NCI-H526 (cell line): ENCODE measurements at places on chromosomes 12 and 14.

GRCh38 chr14:63224196-63224595, 20.0 kb downstream of the RHOJ start:
- DNase-seq, result no peak

DNA sequence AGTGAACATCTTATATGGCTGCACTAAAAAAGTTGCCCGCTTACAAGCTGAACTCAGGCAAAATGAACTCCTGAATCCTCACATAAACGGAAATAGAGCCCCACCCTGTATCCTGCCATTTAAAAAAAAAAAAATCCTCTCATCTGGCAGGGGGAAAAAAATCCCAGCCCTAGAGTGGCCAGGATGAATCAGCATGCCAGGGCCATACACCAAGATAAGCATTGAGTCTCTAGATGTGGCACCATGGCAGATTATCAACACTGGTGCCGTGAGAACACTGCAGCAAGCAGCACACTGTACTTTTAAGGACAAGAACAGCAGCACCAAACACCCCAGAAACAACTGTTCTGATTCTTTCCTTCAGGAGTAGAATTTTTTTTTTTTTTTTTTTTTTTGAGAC, 65.5 kb downstream of the RASSF3 start:
- DNase-seq, result no peak

DNA sequence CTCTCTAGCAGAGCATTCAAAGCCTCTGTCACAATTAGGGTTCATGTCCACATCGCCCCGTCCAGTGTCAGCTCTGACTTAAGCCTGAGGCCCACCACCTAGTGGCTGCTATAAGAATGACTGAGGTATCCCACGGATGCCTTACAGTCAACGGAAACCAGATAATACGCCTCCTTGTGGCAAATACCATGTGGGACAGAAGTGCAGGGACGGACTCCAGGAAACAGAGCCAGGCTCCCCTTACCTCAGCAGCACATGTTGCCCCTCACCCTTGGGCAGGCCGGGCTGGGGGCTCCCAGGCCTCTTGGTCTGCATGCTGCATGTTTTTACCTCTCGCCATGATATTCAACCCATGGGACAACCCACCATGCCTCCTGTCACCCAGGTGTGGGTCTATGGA, 86.3 kb downstream of the VWF start:
- peak; percentile 90 for DNase-seq

- DNase-seq, result no peak
These were observed 57.5 kb downstream of the SYNE3 start for GRCh38 chr14:95458906-95459305.

DNA sequence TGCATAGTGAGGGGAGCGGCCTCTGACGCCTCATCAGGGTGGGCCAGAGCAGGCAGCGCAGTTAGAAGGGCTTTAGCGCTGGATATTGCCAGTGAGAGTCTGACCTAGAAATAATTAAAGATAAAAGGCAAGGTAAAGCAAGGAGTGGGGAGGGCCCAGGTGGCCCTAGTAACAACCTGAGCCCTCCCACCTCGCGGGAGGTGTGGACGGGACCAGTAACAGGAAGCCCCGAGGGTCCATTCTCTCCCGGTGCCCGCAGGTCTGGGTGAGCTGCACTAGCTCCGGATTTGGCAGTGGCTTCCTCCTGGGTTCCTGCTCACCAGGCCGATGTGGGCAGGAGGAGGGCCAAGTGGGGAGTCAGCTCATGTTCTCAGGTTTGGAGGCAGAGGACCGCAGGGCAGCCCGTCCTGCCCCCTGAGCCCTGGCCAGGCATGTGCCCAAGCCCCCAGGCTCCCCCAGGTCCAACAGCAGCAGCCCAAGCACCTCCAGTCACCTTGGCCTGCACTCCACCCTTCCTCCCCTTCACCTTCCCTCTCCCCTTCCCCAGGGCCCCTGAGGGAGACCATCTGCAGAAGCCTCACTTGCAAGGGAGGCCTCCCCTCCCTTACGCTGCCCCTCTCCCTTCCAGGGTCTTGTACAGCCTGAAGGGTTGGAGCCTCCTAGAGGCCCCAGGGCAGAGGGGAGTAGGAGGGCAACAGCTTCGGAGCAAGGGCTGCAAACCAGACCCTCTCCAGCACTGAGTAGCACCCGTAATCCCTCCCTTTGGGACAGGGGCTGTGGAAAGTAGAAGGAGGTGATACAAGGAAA, 144.3 kb upstream of the FKBP4 start:
- DNase-seq, result no peak

DNA sequence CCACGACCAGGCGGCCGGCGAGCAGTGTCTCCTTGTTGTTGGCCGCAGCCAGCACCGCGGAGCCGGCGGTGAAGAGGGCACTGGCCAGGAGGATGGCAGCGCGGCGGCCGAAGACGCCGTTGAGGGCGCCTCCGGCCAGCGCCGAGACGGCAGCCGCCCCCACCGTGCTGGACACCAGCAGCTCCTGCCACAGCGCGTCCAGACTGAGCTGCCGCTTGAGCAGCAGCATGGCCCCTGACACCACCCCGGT, 691 bp downstream of the SLC2A13 start:
- DNase-seq, result no peak

DNA sequence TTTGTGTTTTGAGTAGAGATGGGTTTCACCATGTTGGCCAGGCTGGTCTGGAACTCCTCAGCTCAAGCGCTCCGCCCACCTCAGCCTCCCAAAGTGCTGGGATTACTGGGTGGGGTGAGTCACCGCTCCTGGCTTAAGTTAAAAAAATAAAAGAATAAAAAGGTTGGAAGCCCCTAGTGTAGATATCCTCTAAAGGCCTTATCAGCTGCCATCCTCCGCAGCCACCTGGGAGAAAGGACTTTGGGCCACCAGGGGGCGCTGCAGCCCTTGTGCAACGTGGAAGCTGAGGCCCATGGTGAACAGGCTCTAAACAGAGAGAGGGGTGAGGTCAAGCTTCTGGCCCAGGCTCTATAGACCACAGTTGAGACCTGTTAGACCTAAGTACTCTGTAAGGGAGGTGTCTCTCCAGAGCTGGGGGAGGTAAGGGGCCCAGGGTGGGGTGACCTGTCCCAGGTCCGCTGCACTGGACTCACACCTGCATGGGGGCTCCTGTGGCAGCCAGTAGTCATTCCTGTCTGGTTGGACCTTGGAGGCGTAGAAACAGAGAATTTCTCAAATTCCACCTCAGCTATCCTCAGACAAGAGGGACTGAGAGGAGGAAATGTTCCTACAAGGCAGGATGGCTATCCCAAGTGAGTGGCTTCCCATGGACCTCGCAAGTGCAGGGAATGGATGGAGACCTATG, 14.0 kb upstream of the RACGAP1 start:
- peak; percentile 48 for DNase-seq

GRCh38 chr14:72666610-72667009, 227.3 kb downstream of the DPF3 start:
- DNase-seq, result no peak

GRCh38 chr14:85159726-85160125, 370.2 kb upstream of the FLRT2 start:
- DNase-seq, result no peak

DNA sequence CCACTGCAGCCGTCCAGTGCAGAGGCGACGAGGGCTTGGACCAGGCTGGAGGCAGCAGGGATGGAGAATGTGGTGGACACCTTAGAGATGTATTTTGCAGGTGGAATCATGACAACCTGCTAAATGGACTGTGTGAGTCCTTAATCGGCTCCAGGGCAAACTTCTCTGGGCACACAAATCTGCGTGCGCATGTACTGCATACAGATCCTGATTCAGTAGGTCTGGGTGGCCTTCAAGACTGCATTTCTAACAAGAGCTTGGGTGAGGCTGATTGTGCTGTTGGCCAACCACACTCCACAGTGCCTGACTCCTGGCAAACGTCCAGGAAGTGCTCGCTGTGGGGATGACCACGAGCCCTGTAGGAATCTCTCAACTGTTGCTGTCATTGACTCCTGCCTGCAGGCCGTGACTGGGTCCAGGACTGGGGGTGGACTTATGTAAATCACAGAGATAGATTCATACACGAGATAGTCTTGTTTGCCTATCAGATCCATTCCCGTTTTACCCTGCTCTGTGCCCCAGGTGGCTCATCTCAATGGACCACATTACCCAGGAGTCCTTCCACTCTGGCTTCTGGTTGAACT, 27.2 kb downstream of the JDP2 start:
- peak; percentile 56 for DNase-seq

- no peak for DNase-seq
These were observed 468.9 kb downstream of the RGS6 start for GRCh38 chr14:72401101-72401625.

GRCh38 chr14:97802430-97803373, 1005.5 kb downstream of the VRK1 start:
- DNase-seq, result no peak

- DNase-seq, result peak; percentile 47
These were observed 66.7 kb downstream of the NTN4 start for GRCh38 chr12:95723693-95724384.

- DNase-seq, result peak; percentile 80
These were observed 895 bp upstream of the CCDC88C start for GRCh38 chr14:91418387-91419043.

GRCh38 chr12:130074661-130075406, 87.4 kb upstream of the FZD10 start:
- DNase-seq, result no peak

GRCh38 chr12:22051114-22051698, 5.2 kb downstream of the CMAS start:
- DNase-seq, result no peak

DNA sequence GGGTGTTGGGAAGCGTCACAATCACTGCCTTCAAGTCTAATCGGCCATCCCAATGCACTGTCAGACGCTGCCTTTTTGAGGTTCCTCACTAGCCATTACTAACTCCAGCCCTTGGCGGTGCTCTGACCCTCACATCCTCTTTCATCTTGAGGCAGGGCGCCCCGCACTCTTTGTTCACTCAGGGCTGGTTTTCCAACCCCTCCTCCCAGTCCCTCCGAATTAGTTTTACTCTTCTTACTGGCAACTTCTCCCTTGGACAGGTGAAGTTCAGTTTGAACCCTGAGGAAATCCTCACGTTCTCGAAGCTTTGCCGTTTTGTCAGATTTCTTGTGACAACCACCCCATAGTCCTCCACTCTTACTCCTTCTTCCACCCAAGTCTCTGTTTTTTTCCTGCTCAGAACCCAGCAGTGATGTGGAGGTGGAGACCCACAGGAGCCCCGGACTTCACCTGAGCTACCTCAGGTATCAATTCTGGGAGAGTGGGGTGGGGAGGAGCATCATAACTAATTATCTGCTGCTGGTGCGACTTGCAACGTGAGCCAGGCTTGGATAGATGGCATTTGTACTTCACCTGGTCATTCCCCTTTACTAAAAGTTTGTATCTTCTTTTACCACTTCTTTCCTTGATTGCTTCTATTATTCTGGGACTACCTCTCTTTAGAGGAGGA, 757 bp downstream of the ZC3H10 start:
- DNase-seq, result no peak

DNA sequence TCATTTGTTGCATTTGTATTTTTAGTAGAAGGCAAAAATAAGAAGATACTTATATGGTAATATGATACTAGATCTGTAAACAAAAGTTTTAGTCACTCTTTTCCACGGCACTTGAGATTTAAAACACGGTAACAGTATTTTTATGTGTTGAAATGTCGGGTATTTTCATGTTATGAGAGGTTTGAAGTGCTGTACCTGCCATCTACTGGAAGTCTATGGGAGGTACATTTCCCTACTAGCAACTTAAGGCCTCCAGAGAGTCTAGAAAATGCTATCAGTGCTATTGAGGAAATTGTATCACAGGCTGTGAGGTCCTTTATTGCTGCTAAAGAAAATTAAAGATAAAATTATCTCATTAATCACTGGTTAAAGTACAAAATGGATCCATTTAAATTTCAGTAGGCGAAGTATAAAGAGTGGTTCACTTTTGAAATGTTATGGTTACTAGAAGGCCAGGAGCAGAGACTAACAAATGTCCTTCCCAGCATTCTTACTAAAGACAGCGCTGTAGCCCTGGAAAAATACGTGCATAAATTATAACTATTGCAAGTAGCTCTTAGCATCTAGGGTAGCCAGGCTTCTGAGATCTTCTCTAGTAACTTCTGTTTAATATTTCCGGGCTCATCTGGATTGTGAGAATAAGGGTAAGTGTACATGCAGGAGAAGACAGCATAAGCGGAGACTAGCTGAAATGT, 77.6 kb upstream of the PRKD1 start:
- DNase-seq, result peak; percentile 21

GRCh38 chr12:101995684-101996083, 66.1 kb downstream of the WASHC3 start:
- DNase-seq, result no peak

DNA sequence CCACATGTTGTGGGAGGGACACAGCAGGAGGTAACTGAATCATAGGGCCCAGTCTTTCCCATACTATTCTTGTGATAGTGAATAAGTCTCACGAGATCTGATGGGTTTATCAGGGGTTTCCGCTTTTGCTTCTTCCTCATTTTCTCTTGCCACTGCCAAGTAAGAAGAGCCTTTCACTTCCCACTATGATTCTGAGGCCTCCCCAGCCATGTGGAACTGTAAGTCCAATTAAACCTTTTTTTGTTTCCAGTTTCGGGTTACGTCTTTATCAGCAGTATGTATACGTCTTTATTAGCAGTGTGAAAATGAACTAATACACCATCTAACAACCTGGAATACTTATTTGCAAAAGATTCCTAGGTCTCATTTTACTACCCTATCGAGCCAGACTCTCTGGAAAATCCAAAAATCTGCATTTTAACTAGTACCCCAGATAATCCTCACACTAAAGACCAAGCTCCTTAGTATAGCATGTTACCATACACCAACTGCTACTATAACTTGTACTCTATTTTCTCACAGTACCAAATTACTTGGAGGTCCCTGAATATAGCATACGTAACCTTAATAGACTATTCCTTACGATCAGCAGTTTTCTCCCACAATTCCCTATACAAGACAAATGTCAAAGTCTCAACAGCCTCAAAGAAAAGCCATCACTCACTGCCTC, 11.5 kb downstream of the GTF2A1 start:
- DNase-seq, result no peak

DNA sequence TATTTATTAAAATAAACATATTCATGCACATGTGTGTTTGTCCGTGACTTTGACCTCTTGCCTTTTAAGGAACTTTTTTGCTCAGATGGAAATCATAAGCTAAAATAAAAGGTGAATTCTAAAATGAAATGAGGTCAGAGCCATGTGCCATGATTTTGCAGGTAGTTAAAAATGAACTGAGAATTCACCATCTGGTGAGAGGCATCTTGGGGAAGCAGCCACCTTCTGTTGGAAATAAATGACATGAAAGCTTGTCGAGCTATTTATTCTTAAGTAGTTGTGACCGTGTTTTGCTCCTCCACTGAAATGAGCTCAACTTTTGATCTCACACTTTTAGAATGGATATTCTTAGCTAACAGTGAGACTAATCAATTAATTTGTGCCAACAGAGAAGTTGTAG, 56.8 kb upstream of the CNOT2 start:
- DNase-seq, result no peak

- DNase-seq, result no peak
These were observed 93.1 kb upstream of the ZDHHC17 start for GRCh38 chr12:76670776-76671175.

DNA sequence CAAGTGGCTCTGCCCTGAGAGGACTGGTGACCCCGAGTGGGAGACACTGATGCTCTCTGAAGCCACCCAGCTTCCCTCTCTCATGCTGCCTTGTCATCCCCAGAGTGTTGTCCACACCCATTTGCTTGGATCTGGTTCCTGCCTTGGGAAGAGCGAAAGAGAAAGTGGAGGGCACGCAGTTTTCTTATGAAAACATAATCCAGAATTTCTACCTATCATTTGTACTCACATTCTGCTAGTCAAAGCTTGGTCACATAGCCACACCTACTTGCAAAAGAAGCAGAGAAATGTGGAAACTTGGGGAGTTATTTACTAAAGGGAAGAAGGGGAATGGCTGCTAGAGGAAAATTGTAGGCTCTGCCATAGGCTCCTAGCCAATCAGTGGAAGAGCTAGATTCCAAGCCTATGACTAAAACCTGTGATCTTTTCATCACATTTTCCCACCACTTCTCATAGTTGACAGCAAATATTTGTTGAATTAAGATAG, 326.3 kb downstream of the ZFP36L1 start:
- no peak for DNase-seq
